ENCODE measurements at places on chromosomes 2 and 18. TPM values are rescaled to one million over a fixed set of nuclear protein-coding genes. Genes with fewer than 3 reads are reported as not detected.

GRCh38 chr18:69705987-69706386 is 241.7 kb downstream of the CD226 start:
- no peak for DNase-seq

- DNase-seq = no peak
Observed at GRCh38 chr2:30800159-30800558, 7.1 kb downstream of the CAPN13 start.

- no peak for DNase-seq
Observed at GRCh38 chr2:222309361-222309760, 10.6 kb upstream of the PAX3 start.

Gene GLI2
- total RNA-seq = 14.4 TPM

DNA sequence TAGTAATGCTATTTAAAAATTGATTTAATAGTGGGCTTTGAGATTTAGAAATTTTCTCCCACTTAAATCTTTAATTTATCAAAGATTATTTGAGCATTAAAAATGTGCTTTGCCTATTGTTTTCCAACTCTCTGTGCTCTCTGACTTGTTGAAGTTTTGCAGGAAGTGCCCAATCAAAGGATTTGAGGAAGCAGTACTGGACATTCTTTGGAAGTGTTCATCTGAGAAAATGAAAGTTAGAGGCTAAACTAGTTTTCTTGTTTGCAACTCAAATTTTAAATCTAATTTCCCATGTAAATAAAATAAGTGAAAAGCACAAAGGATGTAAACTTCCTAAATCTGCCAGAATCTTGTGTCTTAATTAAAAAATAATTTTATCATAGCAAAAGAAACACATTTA is 89.1 kb downstream of the CAMKMT start:
- DNase-seq = no peak

GRCh38 chr2:16025211-16025875 is 85.0 kb downstream of the MYCN start:
- DNase-seq = no peak

Gene ALPP
- not detected for total RNA-seq

Gene KCNIP3
- total RNA-seq = 13.9 TPM

GRCh38 chr2:241082341-241083090 is 19.6 kb downstream of the MTERF4 start:
- DNase-seq = no peak

GRCh38 chr18:44093253-44093652 is 587.4 kb upstream of the SETBP1 start:
- DNase-seq = no peak

- no peak for DNase-seq
Observed at GRCh38 chr2:88442473-88442872, 10.0 kb downstream of the FOXI3 start.

Gene C2orf72
- total RNA-seq = 2.7 TPM

DNA sequence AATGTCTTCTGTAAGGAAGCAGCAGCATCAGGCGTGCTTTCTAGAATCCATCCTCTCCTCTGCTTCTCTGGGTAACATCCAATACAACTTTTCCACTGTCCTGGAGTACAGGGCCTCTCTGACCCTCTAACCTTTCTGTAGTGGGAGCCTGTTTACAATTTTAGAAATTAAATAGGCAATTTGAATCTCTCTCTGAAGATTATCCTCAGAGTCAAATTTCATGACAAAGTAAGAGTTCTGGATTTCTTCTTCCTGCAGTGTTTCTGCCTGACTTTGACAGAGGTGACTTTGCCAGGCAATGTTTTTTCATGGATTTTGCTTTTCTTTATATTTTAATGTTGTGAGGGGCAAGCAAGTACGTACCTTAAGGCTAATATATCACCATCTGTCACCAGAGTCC is 558.4 kb downstream of the PARD3B start:
- no peak for DNase-seq

DNA sequence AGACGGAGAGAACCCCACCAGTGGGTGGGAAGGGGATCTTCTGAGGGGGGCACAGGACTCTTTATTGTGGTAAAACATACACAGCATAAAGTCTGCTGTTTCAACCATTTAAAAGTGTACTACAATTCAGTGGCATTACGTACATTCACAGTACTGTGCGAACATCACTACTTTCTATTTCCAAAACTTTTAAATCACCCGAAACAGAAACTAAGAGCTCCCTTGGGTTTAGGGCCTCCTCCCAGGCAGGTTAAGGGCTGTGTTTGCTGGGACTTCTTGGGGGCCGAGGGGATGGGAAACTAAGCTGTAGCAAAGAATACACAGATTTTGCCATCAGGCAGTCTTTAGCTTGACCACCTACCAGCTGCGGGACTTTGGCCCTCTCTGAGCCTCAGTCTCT is 242.0 kb downstream of the HAUS1 start:
- DNase-seq = no peak

DNA sequence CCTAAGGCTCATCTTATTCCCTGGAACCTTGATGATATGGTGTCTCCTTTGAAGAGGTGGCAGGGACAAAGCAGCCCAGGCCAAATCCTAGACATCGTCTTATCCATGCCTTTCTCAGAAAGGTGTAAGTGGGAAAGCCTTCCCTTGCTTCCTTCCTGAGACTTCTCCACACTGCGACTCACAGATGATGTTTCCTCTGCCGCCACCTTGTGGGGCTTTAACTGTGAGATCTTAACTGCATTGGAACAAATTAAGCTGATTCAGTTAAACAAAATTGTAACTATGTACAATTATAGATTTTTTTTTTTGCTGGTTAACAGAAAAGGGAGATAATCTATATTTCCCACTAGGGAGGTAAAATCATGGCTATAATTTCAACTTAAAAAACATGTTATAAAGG is 10.0 kb upstream of the GCA start:
- DNase-seq = no peak

GRCh38 chr2:235595422-235596010 is 101.7 kb downstream of the AGAP1 start:
- peak; percentile 87 for DNase-seq

DNA sequence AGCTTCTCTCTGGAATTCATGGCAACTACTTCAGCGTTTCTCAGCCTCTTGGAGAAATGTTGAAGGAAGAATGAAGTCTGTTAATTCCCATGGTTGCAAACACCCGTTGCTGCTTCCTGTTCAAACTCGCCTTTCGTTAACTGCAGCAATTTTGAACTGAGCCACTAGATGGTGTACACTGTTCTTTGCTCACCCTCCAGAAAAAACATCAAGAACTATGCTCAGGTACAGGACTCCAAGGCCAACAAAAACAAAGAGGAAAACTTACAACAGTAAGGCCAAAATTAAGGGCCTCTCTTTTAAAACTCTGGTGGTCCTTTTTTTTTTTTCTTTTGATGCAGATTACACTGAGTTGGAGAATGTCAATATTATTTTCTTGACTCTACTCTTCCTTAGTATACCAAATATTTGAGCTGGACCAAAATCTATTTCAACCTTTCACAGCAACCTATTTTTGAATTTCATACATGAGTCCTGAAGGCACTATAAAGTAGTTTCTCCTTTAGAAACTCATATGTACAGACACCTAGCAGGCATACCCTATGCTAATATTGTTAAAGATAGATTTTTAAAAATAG is 58.2 kb downstream of the KLHL14 start:
- no peak for DNase-seq

Gene CIB4
- not detected for total RNA-seq

- DNase-seq = no peak
Observed at GRCh38 chr18:34701911-34702310, 8.2 kb upstream of the DTNA start.

Gene TTN
- 16.3 TPM for total RNA-seq

Gene HNMT
- total RNA-seq = 37.8 TPM

GRCh38 chr2:219823574-219823973 is 196.1 kb downstream of the SLC4A3 start:
- no peak for DNase-seq

- DNase-seq = no peak
Observed at GRCh38 chr2:179536185-179536584, 271.6 kb upstream of the SESTD1 start.

Gene TRABD2A
- 2.1 TPM for total RNA-seq

DNA sequence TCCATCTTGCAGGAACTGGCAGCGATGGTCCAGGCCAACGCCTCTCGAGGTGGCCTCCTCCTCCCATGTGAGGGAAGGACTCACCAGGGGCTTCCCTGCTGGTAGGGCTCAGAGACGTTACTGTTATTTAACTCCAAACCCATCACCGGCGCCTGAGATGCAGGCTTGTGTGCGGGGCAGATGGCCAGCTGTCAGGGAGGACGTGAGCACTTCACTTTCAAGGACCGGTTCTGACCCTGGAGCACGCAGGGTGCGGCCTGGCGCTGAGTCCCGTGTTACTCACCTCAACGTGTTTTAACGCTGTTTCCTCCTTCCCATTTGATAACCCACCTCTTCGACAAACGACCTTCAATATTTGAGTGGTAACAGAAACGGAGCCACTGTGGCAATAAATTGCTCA is 350.2 kb downstream of the ZNF516 start:
- DNase-seq = no peak

- DNase-seq = no peak
Observed at GRCh38 chr2:50343150-50343830, 688.6 kb downstream of the NRXN1 start.

All from sciatic nerve (tissue), 2 donors.